ENCODE measurements at places on chromosomes 6 and 20.

GRCh38 chr6:38573801-38574395 is 65.8 kb downstream of the BTBD9 start:
- no peak for DNase-seq

GRCh38 chr6:108690326-108691049 is 129.8 kb downstream of the FOXO3 start:
- DNase-seq = no peak

DNA sequence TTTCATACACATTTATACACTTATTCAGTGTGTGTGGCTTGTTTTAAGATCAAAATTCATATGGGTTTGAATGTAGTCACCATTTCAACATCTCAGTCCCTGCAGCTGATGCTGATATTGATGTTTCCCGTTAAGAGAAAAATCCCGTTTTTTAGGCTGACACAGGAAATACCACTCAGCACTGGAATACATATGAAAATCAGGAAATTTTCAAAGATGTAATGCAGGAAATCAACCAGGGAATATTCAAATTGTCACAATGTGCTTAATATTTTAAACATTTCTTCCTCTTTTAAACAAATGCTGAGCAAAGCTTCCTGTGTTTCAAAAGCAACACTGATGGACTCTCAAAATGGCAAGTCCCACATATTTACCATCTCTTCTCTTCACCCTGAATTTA is 94.5 kb upstream of the MARCKS start:
- no peak for DNase-seq

DNA sequence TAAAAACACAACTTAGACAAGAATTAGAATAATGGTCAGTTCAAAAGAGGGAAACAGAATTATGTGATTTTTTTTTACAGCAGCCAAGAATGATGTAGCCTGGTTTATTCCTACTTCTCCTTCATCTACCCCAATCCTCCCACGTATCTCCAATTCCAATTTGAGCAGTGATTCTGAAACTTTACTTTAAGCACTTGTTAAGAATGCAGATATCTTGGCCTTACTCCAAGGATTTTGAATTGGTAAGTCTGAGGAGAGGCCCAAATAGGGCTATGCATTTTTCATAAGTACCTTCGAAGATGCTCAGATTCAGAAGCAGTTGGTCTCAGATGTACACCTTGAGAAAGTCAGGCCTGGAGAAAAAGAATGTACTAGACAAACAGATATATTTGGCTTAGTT is 233.4 kb upstream of the FLRT3 start:
- DNase-seq = no peak

- DNase-seq = no peak
Measured at GRCh38 chr6:13641315-13641714, 26.2 kb downstream of the NOL7 start.

DNA sequence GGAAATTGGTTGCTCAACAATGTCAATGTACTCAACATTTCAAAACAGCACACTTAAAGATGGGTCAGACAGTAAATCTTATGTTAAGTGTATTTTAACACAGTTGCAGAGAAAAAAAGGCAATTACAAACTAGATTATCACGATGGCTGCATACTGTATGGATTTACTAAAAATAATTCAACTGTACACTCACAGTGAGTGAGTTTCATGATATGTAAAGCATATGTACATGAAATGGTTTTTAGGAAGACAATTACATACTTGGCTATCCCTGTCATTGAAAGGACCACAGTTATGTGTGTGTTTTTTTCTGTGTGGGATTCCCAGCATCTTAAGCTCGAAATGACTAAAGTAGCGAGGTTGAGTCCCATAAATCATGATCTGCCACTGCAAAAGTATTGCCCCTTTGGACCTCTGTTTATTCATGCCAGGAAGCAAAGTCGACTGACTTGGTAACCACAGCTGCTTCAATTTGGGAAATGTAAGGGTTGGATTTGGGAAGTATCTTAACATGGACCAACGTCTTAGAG is 5.5 kb upstream of the SALL4 start:
- no peak for DNase-seq

DNA sequence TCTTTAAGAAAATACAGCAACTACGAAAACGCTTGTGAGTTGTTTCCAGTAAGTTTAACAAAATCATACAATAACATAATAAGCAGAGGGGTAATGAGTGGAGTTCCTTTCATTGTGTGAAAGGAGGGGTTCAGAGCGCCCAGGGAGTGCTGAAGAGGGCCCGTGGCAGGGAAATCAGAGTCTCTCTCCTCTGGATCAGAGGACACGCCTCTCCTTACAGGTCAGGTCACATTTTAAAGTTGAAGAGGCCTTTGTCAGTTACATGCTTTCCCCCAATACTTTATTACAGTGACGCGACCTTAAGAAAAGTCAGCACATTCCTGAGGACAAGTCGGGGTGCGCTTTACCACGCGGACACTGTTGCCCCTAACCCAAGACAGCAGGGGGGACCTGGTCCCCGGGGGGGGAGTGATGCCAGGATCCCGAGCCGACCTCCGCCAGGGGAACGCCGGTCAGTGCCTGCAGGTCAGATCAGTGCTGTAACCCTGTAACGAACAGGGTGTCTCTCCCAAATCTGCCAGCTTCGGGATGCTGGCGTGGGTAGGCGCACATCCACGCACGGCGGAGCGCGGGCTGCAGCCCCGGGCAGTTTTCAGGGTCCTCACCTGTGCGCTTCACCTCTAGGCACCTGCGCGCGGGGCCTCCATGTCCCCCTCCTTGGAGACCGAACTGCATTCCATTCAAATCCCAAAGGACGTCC is 848 bp downstream of the DACT2 start:
- no peak for DNase-seq

GRCh38 chr6:67175101-67175500 is 1460.0 kb upstream of the ADGRB3 start:
- DNase-seq = no peak

- DNase-seq = no peak
Measured at GRCh38 chr6:36912030-36912454, 26.3 kb downstream of the C6orf89 start.

- no peak for DNase-seq
Measured at GRCh38 chr20:47111576-47111975, 216.9 kb downstream of the EYA2 start.

GRCh38 chr6:106519460-106520394 is 109.6 kb downstream of the RTN4IP1 start:
- no peak for DNase-seq

GRCh38 chr6:45076217-45076930 is 251.8 kb upstream of the RUNX2 start:
- no peak for DNase-seq

DNA sequence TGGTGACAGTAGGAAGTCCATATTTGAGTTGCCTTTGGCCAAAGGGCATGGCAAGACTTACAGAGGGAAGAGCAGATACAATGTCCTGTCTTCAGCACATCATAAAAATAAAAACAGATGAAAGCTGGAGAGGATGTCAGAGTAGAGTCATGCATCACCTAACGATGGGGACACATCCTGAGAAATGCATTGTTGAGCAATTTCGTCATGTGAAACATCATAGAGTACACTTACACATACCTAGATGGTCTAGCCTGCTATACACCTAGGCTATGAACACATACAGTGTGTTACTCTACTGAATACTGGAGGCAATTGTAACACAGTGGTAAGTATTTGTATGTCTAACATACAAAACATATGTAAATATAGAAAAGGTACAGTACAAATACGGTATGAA is 75.6 kb downstream of the VEGFA start:
- no peak for DNase-seq

DNA sequence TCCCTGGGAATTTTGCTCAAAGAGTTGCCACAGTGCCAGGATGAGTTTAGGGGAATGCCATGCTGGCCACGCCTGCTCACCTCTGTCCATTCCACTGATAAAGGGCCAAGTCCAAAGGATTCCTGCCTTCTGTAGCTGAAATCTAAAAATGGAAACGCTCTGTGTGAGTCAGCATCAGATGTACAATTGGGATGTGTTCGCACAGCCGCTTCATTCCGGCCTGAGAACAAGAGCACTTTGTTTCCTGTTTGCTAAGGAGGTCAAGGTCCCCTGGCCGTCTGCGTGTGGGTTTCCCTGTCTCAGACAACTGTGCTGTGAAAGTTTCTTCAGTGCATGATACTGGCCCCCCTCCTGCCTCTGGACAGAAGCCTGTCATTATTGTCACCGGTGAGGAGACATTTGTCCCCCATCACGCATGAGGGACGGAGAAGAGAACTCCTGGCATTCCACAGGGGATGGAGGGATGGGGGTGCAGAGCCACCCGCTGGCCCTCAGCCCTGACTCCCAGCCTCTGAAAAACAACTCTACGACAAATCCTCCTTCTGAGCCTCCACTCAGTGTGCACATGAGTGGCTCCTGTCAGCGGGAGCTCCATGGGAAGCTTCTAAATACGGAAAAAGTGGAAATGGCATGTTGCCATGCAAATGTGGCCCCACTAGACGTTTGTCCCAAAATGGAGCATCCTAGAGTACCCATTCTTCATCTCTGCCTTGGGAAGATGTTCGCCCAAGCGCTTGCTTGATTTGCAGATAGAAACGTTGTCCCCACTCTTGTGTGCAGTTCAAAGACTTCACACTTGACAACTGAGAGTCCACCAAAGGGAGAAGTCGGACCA is 143.5 kb upstream of the AFDN start:
- DNase-seq = no peak

DNA sequence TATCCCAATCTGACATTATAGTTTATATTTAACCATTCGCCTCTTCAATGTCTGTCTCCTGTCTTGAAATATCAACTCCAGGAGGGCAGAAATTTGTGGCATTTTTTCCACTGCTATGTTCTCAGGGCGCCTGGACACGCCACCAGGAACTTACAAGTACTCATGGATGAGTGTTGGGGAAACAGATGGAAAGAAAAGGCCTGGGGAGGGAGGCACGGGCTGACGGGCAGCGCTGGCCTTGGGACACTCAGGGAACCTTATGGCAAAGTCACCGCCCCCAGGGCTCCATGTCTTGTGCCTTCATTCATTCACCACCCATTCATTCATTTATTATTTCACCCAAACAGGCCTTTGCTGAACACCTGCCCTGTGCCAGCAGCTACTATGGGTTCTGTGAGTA is 222.9 kb downstream of the PREX1 start:
- DNase-seq = no peak

- no peak for DNase-seq
Measured at GRCh38 chr6:149948616-149949015, 6.8 kb downstream of the ULBP2 start.

- DNase-seq = no peak
Measured at GRCh38 chr20:37803438-37804307, 99.3 kb upstream of the VSTM2L start.

DNA sequence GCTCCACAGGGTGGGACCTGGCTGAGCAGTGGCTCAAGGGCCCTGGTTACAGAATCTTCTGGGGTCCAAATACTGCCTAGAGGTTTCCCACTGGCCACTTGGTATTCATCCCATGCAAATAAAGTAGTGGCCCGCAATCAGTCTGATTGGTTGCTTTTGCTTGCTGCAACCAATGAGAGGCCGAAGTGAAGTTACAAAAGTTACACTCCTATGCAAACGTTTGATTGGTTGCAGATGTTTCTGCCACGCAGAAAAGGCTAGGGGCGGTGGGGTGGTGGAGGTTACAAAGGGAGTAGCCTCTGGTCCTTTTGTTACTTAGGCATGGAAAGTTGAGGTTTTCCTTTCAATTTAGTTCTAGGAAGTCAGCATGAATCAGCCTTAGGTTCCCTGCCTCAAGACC is 3.6 kb upstream of the NHLRC1 start:
- no peak for DNase-seq

DNA sequence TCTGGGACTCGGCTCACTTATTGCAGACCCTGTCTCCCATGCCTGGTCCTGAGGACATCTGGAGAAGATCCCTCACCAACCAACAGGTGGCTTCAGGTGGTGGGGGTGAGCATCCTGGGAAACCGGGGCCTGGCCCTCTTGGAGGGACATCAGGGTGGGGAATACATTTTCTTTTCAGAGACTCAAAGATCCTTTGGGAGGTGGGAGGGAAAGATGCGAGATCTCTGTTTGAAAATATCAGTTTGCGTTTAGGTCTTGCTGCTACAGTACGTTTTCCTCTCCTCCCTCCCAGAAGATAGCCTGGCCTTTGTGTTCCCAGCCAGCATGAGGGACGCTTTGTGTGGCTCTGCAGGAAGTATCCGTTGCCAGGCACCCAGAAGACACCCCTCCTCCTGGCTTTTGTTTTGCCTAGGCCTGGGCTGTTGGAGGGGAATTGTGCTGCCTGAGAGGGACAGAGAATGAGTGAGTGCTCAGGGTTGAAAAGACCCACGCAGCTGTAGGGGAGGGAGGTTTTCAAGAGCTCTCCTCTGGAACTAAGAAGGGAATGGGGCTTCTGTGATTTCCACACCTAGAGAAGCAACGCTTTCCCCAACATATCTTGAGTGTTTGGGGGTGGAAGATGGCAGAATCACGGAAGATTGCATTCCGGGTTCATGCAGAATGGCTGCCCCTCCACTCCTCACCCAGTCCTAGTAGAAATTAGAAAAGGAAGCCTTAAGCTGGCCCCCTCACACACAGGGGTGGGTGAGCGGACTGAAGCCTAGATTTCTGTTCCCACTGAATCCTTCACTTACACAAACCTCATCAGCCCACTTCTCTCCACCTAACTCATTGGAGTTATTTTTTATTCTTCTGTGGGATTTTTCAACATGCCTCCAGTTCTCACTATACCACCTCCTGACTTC is 22.0 kb upstream of the SLC2A12 start:
- no peak for DNase-seq

DNA sequence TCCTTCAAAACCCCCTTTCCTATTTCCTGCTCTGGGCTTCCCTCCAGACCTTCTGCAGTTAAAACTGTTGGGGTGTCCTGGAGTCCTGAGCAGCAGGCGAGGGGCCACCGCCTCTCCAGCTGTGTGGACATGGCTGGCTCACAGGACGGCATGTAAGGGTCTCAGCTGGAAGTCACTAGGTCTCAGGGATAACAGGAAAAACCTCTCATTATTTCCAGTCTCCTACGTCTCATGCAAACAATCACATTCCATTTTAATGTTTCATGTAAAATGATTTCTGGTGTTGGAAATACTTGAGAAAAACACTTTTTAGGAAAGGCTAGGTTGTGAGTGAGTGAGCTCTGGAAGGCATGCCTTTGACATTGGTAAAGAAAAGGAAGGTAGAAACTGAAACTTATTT is 158.7 kb downstream of the SCML4 start:
- DNase-seq = no peak

All from stimulated activated CD4-positive, alpha-beta T cell treated with anti-CD3 and anti-CD28 coated beads, Interleukin-1b, Interleukin-23, amount 100 ng/mL, for 1 hour (primary cell).